ENCODE measurements at places on chromosomes 1 and 21.

GRCh38 chr1:78836726-78837125 lies 169.8 kb downstream of the ADGRL4 start:
- peak; percentile 30 for DNase-seq

DNA sequence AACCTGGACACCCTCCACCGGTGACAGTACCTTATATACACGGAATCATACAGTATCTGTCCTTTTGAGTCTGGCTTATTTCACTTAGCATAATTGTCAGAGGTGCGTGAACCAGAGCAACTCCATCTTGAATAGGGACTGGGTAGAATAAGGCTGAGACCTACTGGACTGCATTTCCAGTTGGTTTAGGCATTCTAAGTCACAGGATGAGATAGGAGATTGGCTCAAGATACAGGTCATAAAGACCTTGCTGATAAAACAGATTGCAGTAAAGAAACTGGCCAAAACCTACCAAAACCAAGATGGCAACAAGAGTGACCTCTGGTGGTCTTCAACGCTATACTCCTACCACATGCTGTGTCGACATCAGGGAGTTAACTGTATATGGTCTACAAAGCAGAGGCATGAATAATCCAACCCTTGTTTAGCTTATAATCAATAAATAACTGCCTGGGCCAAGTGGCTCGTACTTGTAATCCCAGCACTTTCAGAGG lies 1.4 kb upstream of the FDPS start:
- peak; percentile 56 for DNase-seq

DNA sequence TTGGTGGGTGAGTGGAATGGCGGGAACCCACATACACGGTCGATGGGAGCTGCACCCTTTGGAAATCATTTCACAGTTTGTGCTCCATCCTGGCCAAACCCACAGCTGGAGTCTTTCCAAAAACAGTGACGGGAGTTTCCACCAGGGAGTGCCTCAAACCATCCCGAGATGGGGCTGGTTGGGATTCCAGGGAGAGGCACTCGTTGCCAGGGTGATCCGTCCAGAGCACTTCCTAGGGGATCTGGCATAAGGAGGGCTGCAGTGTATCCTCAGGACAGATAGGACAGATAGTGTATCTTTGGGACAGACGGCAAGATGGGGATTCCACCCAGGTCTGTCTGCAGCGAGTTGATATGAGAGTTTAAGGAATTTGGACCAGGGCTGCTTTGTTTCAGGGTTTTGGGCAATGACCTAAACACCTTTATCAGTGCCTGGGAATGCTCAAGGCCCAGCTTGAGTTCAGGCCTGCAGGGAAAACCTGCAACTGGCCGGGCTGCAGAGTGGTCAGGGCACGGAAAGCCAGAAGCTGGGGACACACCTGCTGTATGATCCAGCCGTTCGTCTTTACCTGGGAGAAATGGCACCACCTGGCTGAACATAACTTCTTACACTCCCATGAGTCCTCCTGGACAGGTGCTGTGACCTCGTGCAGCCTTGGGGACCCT lies 3.4 kb upstream of the POFUT2 start:
- no peak for DNase-seq

GRCh38 chr1:184393962-184394361 lies 7.1 kb downstream of the C1orf21 start:
- no peak for DNase-seq

GRCh38 chr1:170700842-170701615 lies 37.1 kb downstream of the PRRX1 start:
- no peak for DNase-seq

GRCh38 chr21:41325138-41325912 lies 8.7 kb downstream of the FAM3B start:
- DNase-seq = no peak

DNA sequence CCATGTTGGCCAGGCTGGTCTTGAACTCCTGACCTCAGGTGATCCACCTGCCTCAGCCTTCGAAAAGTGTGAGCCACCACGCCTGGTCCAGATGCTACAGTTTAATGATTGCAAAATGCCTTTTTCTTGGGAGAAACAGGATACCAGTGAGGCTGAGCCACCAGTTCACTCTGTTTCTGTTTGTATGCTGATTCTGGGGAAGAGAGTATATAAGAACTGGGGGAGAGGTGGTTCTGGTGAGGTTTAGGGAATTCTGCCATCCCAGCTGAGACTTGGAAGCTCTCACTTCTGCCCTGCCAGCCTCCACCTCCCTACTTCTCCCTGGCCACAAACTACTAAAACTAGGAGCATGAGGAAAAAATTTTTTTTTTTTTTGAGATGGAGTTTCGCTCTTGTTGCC lies 8.1 kb upstream of the PMF1 start:
- DNase-seq = no peak

DNA sequence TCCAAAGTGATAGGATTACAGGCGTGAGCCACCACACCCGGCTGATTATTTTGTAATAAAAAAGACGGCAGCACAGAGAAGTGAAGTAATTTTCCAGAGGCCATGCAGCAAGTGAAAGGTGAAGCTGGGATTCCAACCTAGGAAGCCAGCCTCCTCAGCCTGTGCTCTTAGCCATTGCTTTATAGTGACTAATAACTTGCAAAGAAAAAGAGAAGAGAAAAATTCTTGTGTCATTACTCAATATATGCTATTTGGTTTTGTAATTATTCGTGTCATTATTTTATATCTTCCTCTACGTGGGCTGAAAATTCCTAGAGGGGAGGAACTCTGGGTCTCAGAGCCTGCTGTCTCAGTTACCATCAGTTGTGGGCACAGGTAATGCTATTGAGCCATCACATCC lies 1.6 kb upstream of the IER5 start:
- peak; percentile 63 for DNase-seq

DNA sequence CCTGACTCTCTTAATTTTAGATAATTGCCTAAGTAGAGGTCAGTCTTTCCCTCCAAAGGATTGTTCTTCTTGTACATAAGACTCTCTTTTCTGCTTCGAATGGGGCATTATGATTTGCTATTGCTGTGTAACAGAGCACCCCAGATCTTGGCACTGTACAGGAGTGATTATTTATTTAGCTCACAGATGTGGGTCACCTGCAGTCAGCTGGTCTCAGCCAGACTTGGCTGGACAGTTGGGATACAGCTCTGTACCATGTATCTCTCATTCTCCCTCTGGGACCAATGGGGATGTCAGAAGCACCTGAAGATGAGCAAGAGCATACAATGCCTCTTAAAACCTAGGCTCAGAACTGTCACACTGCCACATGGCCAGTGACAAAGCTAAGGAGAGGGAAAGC lies 23.4 kb upstream of the KCND3 start:
- no peak for DNase-seq

DNA sequence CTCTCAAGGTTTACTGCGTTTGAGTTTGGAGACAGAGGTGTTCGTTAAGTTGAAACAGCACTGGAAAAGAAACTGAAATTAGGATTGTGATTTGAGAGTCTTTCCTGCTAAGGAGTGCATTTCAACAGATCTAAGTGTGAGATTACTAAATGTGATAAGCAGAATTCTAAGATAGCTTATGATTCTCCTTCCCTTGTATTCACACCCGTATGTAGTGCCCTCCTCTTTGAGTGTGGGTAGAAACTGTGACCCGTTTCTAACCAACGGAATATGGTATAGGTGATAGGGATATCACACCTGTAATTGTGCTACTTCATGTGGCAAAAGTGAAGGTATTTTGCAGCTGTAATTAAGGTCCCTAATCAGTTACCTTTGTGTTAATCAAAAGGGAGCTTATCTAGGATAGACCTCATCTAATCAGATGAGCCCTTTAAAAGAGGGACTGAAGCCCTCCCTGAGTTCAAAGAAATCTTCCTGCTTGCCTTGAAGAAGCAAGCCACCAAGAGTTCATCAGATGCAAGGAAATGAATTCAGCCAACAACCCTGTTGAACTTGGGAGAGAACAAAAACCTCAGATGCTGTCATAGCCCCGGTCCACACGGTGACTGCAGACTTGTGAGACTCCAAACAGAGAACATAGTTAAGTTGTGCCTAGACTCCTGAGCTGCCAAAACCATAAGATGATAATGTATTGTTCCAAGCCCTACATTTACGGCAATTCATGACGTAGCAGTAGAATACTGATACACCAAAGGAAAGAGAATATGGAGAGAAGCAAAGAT lies 12.6 kb upstream of the IL12RB2 start:
- DNase-seq = no peak

Data from suppressor macrophage treated with lipopolysaccharide for 1 hour (primary cell).